ENCODE measurements at places on chromosomes 7 and 10.

- DNase-seq: no peak
Measured at GRCh38 chr10:71927776-71928592, 36.2 kb upstream of the CHST3 start.

GRCh38 chr10:58773944-58774343 is 261.3 kb downstream of the BICC1 start:
- no peak for DNase-seq

DNA sequence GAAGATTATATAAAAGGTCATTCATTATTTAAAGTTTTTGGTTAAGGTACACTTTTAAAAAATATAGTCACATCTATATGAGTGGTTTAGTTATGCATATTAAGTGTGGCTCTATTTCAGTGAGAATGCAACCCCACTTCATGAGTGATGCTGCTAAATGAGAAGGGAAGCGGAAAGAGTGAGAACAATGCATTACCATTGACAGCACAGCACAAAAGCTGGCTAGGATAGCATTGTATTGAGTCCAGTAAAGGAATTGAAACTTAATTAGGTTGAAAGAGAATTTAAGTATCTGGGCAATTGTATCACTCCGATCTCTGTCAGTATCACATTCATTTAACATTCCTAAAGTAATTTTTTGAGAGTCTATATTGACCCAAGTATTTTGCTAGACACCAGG is 13.2 kb downstream of the POM121L12 start:
- DNase-seq: no peak

GRCh38 chr7:102412548-102412947 is 16.4 kb downstream of the PRKRIP1 start:
- DNase-seq: no peak

- DNase-seq: no peak
Measured at GRCh38 chr10:119595676-119596515, 868 bp downstream of the TIAL1 start.
